Femur (tissue), 1 donor: ENCODE measurements at places on chromosomes 2 and 18.

DNA sequence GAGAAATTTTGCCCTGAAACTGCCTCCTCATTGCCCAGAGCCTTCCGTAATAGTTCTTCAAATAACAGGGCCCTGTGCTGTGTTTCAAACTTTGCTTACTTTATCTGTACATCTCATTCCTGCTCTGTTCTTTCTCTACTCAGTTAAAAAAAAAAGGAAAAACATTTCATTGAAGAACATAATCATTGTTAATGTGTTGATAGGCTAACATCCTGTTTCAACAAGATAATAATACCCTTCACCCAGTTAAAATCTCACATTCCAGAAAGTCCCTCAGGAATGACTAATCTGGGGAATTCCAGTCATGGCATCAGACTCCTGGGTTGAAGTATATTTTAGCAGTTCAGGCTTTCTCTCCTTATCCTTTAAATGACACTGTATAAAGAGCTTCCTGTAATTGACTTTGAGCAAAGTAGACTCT lies 45.6 kb upstream of the ITGAV start:
- no peak for DNase-seq

GRCh38 chr2:63041592-63041991 lies 9.0 kb upstream of the OTX1 start:
- DNase-seq = no peak

GRCh38 chr2:113848758-113849415 lies 41.0 kb upstream of the ACTR3 start:
- DNase-seq = no peak

- DNase-seq = no peak
These were observed 68.9 kb upstream of the STPG4 start for GRCh38 chr2:47223980-47224379.

GRCh38 chr2:46983065-46983801 lies 67.6 kb upstream of the MCFD2 start:
- DNase-seq = peak; percentile 63

DNA sequence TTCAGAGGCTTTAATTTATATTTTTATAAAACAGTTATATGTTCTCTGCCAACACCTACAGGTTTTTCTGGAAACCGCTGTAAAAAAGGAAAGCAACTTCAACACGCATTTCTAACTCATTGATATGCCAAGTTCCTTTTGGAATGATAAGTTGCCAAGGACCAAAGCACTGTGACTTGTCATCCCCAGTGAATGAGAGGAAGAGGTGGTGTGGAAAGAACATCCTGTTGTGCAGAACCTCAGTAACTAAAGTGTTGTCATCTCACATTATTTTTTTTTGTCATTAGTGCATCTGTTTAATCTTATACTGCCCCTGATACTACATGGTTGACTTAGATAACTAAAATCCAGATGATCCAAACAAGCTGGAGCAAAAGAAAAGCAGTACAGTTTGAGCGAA lies 96.0 kb upstream of the NEUROD1 start:
- no peak for DNase-seq

DNA sequence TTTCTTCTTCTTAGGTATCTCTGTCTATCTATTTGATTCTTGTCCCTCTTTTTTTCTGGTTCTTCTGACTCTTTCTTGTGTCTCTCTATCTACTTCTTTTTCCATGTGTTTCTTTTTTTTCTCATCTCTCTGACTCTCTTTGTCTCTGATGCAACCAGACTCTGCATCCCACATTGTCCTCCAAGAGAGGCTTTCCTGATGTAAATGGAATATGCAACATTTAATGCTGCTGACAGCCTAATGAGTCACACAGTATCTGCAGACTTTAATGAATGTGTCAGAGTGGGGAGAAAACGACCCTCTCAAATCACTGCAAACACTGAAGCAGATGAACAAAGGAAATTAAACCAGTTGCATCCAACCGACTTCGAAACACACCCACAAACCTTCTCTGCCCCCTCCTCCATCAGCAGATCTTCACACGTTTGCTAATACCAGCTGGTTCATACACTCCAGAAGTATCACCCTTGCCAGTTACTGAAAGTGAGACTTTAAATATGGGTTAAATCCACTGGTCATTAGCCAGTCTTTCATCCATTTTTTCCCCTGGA lies 351.5 kb downstream of the TXNL1 start:
- no peak for DNase-seq

- DNase-seq = no peak
These were observed 166.2 kb downstream of the RBM43 start for GRCh38 chr2:151095463-151095862.

- DNase-seq = peak; percentile 61
These were observed 102.1 kb downstream of the PXDN start for GRCh38 chr2:1642066-1642861.

DNA sequence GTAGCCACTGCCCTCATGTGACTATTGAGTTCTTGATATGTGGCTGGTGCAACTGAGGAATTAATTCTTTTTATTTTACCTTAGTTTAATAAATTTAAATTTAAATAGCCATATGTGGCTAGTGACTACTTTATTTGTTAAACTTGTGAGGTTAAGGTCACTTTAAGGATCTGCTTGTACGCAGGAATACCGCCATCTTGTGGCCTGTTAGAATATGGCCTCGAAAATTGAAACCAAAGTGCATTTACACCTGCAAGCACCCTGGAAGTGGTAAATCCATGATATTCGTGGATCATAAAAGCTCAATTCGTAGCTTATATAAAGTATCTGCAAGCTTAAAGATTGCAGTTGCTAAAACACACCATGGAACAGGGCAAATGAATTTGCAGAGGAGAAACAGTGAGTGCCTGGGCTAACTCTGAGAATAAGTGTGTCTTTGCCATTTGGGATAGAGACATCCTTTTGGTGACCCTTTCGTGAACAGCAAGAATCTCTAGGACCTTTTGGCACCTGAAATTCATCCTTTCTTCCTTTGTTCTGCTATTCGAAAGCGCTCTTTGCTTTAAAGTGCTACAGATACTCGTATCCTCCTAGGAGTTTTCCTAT lies 59.9 kb upstream of the REG3A start:
- peak; percentile 28 for DNase-seq

DNA sequence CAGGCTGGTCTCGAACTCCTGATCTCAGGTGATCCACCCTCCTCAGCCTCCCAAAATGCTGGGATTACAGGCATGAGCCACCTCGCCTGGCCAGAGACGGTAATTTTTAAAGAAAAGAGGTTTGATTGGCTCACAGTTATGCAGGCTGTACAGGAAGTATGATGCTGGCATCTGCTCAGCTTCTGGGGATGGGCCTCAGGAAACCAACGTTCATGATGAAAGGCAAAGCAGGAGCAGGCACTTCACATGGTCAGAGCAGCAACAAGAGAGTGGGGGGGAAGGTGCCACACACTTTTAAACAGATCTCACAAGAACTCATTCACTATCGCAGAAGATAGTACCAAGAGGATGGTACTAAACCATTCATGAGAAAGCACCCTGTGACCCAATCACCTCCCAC lies 38.0 kb upstream of the GPD2 start:
- no peak for DNase-seq

- no peak for DNase-seq
These were observed 3.8 kb downstream of the KCNJ13 start for GRCh38 chr2:232772531-232772930.

DNA sequence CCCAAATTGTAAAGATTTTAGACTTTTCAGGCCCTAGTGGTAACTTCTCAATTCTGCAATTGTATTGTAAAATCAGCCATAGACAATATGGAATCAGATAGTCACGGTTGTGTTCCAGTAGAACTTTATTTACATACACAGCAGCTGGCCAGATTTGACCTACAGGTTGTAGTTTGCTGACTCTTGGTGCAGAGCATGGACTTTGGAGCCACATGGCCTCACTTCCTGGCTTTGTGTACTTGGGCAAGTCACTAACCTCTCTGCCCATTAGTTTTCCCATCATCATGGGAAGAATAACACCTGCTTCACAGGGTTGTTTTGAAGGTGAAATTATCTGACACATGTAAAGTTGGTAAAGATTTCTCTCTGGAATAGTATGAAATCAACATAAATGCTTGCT lies 147.6 kb downstream of the TMEM200C start:
- DNase-seq = no peak

- DNase-seq = no peak
These were observed 406.8 kb downstream of the NBAS start for GRCh38 chr2:15154297-15154696.

DNA sequence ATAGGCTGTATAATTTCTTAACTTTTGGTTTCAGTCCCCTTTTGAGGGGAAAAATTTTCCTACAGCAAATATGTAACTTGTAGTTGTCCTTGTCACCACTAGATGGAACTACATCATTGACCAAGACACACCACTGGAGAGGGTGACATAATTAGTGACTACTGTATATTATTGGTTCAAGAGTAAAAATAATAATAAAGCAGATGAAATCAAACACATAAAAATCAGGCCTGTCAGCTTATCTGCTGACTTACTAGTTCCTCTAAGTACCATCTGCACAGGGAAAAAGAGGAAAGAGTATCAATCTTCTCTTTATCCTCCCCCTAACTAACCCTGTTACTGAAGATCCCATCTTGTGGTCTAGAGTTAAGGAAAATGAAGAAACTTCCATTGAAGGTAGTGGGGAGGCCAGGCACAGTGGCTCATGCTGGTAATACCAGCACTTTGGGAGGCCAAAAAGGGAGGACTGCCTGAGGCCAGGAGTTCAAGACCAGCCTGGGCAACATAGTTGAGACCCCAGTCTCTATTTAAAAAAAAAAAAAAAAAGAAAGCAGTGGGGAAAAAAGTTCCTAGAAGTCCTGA lies 29.6 kb upstream of the ENOSF1 start:
- DNase-seq = no peak

DNA sequence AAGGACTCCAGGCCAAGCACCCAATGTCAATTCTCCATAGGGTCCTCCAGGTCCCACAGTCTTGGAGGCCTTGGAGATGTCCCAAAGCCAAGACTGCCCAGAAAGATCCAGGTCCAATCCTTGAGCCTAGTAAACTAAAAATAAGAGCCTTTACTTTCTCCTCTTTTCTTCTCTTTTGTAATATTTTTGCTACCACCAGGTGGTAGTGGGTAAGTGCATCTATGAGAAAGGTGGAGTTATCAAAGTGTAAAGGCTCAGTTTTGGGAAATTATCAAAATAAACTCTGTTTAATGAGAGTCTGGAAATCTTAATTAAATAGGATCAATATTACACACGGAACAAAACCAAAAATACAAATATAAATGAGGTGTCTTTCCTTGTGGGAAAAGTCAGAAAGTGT lies 276.4 kb downstream of the ALK start:
- no peak for DNase-seq

GRCh38 chr18:33161131-33161530 lies 279.4 kb downstream of the CCDC178 start:
- DNase-seq = no peak

DNA sequence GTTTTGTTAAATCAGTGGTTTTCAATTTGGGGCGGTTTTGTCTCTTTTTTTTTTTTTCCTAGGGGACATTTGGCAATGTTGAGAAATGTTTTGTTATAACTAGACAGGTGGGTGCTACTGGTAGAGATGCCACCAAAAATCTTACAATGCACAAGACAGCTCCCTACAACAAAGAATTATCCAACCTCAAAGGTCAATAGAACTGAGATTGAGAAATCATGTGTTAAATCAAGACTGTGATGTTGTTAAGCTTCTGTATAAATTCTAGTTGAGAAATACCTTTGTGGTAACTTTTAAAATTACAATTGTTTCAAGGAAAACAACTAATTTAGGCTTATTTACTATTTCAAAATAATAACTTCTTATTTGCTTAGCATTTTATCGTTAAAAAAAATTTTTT lies 9.4 kb upstream of the SPOPL start:
- no peak for DNase-seq

GRCh38 chr2:10402062-10402585 lies 46.0 kb downstream of the ODC1 start:
- DNase-seq = no peak

DNA sequence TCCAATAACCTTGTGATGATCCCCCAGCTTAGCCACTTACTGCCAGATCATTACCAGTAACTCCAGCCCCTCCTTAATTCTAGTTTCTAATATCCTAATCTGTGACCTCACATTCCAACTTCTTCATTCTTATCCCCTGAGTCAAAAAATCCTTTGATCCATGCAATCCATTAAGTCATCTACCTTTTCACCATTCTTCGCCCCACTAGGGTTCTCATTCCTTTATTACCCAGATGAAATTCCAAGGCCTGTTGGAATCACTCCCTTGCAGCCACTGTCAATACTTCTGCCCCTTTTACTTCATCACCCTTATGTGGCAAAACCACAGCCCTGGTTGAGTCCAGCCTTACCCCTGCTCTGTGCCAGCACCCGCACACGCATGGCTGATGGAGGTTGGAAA lies 20.3 kb upstream of the IL36G start:
- DNase-seq = no peak

DNA sequence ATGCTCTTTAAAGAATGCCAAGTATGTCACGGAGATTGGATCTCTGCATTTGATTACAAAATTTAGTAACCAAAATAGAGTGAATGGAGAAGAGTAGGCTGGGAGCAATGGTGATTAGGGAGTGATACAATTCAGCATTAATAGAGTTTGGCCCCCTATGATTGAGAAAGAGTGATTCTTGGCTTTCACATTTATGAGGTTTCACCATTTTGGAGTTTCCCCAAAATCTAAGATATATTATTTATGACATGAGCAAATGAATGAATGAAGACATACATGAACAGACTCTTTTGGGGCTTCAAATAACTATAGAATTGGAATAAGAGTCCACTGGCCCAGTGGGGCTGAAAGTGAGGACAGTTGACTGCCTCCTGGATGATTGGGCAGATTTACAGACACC lies 255.2 kb downstream of the LPIN1 start:
- no peak for DNase-seq

- peak; percentile 63 for DNase-seq
These were observed 5.8 kb upstream of the ANTXR1 start for GRCh38 chr2:69007169-69007568.
